ENCODE measurements at places on chromosomes 3 and 15.

- no peak for DNase-seq
Observed at GRCh38 chr3:22245811-22246583, 495.0 kb upstream of the ZNF385D start.

DNA sequence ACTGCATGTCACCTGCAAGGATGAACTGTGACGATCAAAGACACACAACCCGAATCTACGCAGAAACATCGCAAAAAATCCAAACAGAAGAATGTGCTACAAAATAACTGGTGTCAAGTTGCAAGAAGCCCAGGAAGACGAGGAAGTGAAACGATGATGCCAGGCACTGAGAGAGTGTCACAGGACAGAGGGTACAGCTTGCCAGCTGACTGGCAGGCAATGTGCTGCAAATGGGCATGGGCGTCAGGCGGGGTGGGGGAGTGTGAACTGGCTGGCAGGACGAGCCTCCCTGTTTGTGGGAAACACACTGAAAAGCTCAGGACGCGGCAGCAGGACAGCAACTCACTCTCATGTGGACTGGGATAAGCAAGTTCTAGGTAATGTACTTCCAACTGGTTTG lies 28.9 kb upstream of the OCA2 start:
- no peak for DNase-seq

DNA sequence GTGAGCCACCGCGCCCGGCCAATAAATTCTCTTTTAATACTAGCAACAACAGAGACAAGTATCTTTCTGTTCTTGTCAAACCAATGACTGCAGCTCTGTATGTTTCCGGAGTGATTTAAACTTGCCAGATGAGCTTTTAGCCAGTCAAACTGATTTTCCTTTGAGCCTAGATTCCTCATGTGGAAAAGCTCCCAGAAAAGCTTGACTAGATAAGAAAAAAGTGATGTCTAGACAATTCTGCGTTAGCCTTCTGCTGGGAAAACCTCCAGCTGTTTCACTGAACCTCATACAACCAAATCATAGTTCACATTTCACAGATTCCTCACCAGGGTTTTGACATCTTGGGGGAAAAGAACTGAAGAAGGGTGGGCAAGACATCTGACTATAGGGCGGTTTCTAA lies 78.6 kb downstream of the MAGI1 start:
- DNase-seq: no peak

- no peak for DNase-seq
Observed at GRCh38 chr15:98881526-98882520, 125.8 kb downstream of the PGPEP1L start.

DNA sequence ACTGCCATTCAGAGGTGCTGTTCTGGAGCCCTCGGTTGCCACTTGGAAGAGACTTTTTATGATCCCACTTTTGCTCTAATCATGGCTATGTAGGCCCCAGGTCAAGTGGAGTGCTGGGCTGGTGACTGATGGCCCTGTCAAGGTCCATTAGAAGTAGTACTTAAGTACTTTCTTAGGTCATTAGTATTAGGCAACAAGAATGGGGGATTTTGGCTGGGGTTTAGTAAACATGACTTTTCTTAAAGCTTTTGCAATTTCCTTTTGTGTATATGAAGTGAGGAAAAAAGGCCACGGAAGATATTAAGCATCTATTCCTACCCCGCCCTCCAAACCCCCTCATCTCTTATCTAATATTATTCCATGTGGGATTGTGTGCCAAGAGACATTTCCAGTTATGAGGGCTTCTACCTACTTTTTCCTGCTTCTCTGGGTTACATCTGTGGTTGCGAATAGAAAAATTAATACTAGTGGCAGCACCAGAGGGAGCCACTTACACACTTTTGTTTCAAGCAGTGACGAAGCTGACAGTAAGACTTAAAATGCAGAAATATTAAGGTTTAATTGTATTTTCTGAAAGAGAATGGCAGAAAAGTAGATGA lies 13.9 kb downstream of the NLGN1 start:
- no peak for DNase-seq

DNA sequence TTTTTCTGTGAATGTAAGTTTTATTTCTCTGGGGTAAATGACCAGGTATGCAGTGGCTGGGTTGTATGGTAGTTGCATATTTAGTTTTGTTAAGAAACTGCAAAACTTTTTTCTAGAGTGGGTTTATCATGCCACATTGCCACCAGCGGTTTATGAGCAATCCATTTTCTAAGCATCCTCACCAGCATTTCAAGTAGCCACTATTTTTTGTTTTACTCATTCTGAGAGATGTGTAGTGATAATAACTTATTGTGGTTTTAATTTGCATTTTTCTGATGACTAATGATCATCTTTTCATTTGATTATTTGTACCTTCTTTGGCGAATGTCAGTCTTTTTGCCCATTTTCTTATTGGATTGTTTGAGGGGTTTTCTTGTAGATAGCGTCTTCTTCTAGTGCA lies 56.2 kb downstream of the SPRED1 start:
- no peak for DNase-seq

DNA sequence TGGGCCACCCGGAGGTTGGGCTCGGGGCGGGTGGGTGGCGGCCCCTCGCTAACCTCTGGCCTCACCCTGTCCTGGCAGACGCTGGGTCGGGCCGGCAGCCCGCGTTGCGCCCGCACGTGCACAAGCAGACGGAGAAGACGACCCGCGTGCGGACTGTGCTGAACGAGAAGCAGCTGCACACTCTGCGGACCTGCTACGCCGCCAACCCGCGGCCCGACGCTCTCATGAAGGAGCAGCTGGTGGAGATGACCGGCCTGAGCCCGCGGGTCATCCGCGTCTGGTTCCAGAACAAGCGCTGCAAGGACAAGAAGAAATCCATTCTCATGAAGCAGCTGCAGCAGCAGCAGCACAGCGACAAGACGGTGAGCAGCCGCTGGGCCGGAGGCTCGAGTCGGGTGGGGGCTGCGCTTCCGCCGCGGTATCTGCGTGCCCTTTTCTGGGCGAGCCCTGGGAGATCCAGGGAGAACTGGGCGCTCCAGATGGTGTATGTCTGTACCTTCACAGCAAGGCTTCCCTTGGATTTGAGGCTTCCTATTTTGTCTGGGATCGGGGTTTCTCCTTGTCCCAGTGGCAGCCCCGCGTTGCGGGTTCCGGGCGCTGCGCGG lies 3.7 kb downstream of the ISL2 start:
- no peak for DNase-seq

- DNase-seq: no peak
Observed at GRCh38 chr3:8197384-8197783, 304.2 kb upstream of the LMCD1 start.

GRCh38 chr3:56207922-56208321 lies 260.3 kb downstream of the ERC2 start:
- no peak for DNase-seq

DNA sequence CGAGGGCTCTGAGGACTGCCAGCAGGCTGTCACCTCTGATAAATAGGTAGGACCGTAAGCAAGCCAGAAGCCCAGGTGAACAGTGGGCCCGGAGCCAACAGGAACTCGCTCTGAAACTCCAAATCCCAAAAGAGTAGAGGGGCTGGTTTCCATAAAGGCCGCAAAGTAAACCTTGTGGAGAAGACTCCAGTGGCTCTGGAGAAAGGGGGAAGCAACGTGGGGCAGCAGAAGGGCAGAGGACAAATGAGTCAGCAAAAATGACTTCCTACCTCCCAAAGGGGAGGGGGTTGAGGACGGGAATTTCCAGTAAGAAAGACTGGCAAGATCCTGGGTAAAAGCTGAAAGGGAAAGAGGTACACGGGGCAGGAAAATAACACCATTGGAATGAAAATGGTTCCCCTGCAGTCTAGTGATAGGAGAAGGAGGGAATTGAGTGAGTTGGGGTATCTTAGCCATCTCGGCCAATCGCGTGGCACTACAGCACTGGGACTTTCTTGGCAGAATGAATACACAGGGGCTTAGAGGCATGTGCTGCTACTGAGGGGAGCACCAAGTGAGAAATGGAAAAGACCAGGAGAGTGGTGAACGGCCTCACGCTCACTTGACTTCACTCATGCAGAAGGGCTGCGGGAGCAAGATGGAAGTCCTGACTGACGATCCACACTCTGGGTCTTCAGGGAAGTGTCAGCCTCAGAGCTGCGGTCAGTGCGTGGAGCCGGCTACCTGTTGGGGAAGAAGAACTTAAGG lies 33.2 kb downstream of the BMF start:
- no peak for DNase-seq

GRCh38 chr15:27639595-27639994 lies 459.5 kb downstream of the OCA2 start:
- DNase-seq: no peak

GRCh38 chr3:177606891-177607290 lies 409.6 kb upstream of the TBL1XR1 start:
- peak; percentile 57 for DNase-seq

- no peak for DNase-seq
Observed at GRCh38 chr3:17025594-17026139, 140.9 kb downstream of the PLCL2 start.

GRCh38 chr3:134205451-134205850 lies 45.2 kb downstream of the RYK start:
- no peak for DNase-seq

DNA sequence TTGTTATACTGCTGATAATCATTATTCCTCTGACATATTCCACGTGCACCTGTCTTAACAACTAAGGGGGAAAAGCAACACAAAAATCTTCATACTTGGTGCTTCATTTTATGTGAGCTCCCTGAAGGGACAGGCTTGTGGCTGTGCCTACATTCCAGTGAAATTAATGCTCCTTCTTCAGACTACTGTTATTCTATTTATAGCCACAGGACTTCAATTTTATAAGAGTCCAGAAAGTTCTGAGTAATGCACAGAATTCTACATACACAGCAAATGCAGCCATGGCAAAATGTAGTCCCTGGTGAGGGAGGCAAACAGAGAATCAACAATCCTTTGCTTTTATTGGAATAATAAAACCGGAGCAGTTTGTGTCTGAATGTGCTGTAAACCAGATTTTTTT lies 417.1 kb downstream of the RBMS3 start:
- no peak for DNase-seq

- no peak for DNase-seq
Observed at GRCh38 chr15:68201879-68202261, 3.3 kb downstream of the CALML4 start.

GRCh38 chr3:189839576-189839975 lies 208.4 kb downstream of the TP63 start:
- no peak for DNase-seq

DNA sequence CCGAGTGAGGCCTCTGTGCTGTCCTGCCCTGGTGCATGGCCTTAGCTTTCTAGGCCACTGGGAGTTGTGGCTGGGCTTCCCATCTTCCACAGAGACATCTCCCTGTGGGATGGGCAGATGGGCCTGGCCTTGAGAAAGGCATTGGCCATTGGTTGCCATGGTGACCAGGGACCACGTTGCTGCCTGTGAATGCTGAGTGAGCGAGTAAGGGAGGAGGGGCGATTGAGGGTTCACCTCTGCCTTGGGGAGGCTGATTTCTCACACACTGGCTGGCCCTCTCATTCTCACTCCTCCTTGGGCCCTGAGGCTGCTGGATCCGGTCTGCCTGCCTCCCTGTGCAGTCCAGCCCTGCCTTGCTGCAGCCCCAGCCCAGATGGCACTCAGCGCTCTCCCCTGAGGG lies 26.4 kb upstream of the DOCK3 start:
- DNase-seq: no peak

DNA sequence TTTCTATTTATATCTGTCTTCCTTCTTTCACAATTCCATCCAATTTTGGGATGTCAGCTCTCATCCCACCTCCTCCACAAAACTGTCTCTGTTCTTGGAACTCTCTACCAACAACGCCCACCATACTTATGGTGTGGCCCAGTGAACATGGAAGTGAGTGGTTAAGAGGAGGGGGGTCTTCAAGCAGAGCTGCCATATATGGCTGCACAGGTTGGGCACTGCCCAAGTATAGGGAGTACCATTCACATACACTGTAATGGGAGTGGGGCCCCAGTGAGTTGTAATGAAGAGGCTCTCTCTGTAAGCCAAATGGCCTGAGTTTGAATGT lies 7.9 kb upstream of the CAMK1 start:
- DNase-seq: no peak

GRCh38 chr3:11791339-11792200 lies 55.1 kb downstream of the TAMM41 start:
- no peak for DNase-seq

All from breast epithelium (tissue), 4 donors.